ENCODE measurements at places on chromosomes 4 and X.

DNA sequence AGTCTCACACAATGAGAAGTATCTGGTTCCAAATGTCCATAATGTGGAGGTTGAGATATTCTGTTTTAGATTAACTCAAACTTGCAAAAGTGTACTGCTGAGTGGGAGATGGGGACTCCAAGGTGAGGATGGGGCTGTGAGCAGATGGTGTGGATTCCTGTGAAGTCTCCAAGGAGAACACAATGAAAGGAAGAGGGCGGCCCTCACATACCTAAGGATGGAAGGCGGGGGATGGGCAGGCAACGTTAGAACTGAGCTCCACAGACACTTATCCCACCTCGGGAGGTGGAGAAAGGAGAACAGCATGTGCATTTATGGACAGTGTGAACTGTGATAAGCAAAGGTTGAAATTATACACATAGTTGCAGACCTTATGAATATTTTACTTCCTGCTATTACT lies 9.9 kb upstream of the SPATA4 start:
- DNase-seq = no peak

GRCh38 chr4:120070196-120070595 lies 3.5 kb upstream of the MAD2L1 start:
- no peak for DNase-seq

GRCh38 chr4:54098375-54098774 lies 1.6 kb upstream of the GSX2 start:
- no peak for DNase-seq

DNA sequence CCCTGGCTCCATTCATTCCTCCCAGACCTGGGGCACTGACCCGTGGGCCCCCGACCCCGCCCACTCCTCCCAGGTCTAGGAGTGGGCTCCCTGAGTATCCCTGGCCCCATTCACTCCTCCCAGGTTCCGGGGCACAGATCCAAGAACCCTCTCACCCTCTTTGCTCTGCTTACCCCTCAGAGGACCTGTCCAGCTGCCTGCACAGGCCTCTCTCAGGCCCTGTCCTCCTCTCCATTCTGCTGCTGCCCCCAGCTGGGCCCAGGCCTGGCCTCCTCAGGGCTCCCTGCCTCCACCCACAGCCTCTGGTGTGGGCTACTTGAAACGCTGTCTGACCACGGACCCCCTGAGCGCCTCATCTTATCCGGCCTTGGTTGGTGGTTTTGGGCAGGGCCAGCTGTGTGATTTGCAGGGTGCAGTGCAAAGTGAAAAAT lies 217.7 kb upstream of the PSAPL1 start:
- DNase-seq = no peak

DNA sequence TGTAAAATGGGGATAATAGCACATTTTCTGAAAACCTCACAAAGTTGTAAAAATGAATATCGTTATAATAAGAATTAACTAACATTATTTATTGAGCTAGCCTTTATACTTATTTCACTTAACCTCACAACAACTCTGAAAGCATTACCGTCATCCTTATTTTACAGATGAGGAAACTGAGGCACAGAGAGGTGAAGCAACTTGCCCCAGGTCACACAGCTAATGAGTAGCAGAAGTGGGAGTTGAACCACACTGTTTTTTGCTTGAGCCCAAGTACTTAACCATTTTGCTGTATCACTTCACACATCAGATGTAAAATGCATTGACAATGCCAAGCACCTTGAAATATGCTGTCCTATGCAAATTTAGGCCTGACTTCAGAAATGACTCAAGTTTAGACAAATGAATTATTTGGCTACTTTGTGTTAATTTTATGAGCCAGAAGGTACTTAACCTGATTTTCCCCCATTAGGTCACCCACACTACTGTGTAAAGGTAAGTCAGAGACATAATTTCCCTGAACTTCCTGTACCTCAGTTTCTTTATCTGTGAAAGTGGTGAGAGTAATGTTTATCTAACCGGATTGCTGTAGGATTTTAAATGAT lies 23.1 kb downstream of the CD40LG start:
- DNase-seq = no peak

GRCh38 chr4:34861666-34862065 lies 1382.6 kb downstream of the ARAP2 start:
- DNase-seq = no peak

GRCh38 chr4:8274765-8275547 lies 5.4 kb downstream of the HTRA3 start:
- no peak for DNase-seq

GRCh38 chr4:141120036-141120593 lies 13.2 kb downstream of the RNF150 start:
- DNase-seq = no peak

DNA sequence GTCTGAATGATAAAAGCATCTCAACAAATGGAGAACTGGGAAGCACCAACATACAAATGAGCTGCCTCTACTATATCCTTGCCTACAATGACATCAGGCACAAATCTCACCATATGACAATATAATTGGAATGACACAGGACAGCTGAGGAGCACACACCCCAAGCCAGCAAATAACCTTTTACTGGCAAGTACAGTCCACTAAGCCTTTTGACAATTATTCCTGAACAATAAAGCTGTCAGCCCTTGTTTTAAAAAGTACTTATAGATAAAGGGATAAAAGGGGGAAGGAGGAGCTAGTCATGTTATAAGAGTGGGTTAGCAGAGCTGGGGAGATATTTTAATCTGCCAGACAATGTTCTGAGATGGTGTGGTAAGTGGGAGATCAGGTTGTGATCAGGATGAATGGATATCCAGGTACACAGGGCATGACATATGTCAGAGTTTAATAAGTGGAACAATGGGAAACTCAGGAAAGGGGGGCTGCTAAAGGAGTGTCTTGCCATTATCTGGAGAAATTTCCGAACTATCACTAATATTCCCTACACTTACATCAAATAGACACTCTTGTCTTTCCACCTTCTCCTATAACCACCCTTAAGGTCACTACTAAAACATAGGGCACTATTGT lies 127.6 kb downstream of the GPC3 start:
- no peak for DNase-seq

GRCh38 chrX:85964744-85965143 lies 82.6 kb downstream of the CHM start:
- DNase-seq = no peak

DNA sequence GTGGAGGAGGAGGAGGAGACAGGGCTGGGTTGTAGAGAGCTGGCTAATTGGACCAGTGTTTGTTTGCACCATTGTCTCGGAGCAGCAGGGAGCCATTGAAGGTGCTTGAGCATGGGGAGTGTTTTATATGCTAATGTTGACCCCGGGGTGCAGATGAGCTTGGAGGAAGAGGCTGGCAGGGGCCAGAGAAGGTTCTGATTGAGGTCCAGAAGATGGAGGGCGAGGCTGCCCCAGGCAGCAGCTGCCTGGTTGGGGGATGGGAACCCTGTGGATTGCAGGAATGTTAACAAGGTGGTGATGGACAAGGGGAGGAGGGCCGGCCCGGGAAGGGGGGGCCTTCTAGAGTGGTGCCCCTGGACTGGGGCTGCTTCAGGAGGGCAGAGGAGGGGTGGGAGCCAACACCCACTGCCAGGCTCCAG lies 18.0 kb downstream of the DOK7 start:
- no peak for DNase-seq

GRCh38 chr4:17722356-17722700 lies 59.1 kb downstream of the FAM184B start:
- DNase-seq = no peak

DNA sequence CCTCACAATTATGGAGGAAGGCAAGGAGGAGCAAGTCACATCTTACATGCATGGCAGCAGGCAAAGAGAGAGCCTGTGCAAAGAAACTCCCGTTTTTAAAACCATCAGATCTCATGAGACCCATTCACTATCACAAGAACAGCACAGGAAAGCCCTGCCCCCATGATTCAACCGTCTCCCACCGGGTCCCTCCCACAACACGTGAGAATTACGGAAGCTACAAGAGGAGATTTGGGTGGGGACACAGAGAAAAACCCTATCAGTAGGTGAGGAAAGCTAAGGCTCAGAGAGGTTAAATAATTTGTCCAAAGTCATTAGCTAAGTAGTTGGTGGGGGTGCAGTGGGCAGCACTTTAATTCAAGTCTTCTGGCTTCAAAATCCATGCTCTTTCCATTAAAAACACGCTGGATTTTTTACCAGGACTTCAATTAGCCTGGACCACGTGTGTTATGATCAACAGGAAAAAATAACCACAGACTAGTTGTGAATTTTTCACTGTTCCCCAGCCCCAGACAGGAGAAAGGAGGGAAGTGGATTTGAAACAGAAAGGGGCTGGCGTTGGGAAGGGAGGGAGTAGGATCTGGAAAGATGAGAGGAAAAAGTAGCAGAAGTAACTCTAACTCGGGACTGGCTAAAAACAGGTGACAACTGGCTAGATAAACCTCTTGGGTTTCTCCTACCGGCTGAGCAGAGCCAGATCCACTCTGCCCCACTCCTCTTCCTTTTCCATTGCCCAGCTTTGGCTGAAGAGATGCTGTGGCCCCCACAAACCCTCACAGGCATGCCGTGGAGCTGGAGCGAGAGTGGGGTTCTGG lies 986 bp downstream of the MTMR8 start:
- DNase-seq = no peak

- no peak for DNase-seq
Observed at GRCh38 chrX:108736509-108737479, at the start of gene IRS4. Gene IRS4, minus strand, starts transcription at chrX:108736563.

DNA sequence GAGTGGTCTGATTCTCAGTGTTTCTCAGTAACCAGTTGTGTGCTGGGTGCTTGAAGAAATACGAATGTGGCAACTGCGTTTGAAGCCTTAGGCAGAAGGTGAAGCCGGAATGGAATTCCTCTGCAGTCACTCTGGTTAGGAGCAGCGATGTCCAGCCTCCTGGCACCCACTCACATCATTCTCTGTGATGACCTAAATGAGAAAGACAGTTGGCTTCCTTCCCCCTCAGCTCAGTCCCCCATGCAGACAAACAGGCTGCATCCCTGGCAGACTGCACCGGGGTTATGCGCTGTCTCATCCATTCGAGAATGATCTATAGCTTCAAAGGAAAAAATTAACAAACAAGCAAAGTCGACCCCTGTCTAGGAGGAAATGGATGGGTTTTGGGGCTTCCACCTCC lies 170.1 kb upstream of the SCML1 start:
- no peak for DNase-seq

DNA sequence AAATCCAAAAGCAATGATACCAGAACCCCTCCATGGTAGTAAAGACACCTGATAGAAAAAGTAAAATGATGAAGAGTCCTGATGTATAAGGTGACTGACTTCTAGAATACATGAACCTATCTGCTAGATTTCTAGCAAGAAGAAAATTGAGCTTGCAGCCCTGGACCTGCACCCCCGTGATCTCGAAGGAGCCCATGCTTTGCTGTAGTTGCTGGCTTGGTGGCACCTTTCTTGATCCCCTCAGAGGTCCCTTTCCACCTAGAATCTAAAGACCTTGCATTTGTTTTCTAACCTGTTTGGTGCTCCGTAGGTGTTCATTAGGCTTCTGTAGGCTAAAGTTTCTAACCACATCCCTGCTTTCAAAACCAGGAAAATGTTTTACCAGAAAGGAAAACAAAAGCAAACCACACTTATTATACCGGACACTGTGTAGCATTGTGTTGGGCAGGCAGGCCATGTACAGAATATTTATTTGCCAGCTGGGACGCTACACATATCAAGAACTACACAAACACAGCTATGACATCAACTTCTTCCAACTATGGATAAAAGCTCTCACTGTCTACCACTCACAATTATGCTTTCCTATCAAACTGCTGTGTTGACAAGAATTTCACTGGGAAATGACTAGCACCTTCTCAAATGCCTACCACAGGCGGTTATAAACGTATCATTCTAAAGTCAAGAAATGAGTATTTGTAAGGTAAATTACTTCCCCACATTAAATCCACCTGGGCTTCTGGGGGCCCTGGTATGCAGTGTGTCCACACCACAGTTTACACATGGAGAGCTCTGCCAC lies 316.2 kb downstream of the UNC5C start:
- no peak for DNase-seq

DNA sequence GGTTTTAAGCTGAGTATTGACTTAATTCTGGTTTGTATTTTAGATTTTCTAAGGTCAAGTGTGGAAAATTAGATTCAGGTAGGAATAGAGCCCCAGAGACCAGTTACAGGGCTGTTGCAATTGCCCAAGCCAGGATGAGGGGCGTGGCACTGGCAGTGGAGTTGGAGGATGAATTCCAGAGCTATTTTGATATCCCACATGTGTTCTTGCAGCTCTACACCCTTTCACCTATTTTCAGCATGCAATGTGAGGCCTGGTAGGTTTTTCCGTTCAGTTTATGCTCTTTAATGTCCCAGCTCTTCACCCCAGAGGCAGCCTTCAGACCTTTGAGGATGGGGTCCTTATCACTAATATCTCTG lies 17.9 kb upstream of the OGT start:
- DNase-seq = no peak

- no peak for DNase-seq
Observed at GRCh38 chr4:84722720-84723119, 139.8 kb downstream of the CDS1 start.

GRCh38 chrX:72477781-72478181 lies 94.9 kb downstream of the HDAC8 start:
- DNase-seq = no peak

GRCh38 chr4:8682725-8683124 lies 90.2 kb downstream of the CPZ start:
- no peak for DNase-seq

GRCh38 chr4:110615353-110616237 lies 7.3 kb downstream of the PITX2 start:
- DNase-seq = no peak

DNA sequence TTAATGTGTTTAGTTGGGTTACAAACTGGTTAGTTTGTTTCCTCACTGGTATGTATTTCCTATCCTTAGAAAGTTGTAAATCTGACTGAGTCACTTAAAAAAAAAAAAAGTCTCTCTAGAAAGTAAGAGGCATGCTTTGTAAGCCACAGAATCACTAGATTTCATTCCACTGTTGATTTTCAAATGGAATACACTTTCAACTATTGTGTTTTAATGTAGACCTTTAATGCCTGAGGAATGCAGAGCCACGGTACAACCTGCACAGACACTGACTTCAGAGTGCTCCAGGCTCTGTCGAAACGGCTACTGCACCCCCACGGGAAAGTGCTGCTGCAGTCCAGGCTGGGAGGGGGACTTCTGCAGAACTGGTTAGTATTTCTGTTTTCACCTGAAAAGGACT lies 88.6 kb downstream of the HHIP start:
- no peak for DNase-seq

- DNase-seq = no peak
Observed at GRCh38 chr4:110849461-110849860, 226.6 kb upstream of the PITX2 start.

DNA sequence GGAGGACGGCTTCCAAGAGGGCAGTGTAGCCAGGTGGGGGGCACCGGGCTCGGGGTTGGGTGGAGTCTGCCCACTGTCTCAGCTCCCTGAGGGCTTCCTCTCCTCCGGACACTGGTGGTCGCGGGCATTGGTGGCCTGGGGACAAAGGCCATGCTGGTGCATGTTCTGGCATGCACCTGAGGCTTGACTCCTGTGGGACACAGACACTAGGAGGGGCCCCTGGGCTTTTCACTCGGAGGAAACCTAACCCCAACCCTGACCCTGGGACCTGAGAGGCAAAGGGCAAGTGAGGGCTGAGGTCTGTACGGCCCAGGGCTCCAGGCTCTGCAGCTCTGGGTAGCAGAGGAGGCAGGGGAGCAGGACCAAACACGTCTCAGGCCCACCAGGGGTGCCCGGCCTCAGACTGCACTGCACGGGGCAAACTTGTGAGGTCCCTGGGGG lies 22.3 kb upstream of the FGFR3 start:
- no peak for DNase-seq

GRCh38 chr4:70619288-70619687 lies 9.3 kb upstream of the ENAM start:
- no peak for DNase-seq

GRCh38 chr4:4668355-4669210 lies 126.7 kb upstream of the STX18 start:
- no peak for DNase-seq
